NCI-H774 (cell line): ENCODE measurements at places on chromosomes 6 and 20.

DNA sequence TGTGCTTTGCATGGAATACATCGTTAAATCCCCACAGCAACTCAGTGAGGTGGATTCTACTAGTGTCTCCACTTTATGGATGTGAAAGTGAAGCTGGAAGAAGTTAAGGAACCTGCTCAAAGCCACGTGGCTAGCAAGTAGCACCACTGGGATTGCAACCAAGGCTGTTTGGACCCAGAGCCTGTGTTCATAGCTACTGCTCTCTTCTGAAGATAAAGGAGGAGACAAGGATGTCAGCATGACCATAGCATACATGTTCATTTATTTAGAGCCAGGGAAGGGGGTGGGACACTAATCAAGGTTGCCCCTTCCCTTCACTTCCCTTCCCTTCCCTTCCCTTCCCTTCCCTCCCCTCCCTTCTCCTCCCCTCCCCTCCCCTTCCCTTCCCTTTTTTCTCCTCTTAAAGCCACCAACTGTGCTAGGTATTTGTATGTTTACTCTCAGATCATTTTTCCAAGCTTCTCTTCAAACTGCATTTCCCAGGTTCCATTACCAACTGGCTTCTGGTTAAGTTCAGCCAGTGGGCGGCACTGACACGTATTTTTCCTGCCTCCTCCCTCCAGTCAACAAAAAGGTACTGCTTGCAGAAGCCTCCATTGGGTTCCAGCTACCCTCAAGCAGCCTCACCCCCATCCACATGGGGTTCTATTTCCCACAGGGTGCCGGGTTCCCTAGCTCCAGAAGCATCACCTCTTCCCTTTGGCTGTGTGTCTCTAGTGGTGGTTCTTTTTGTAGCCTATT, 134.9 kb downstream of the BCAS1 start:
- no peak for DNase-seq

- no peak for DNase-seq
Observed at GRCh38 chr6:42402184-42402583, 49.5 kb downstream of the TRERF1 start.

GRCh38 chr6:131555992-131556391, 17.0 kb upstream of the ARG1 start:
- no peak for DNase-seq

DNA sequence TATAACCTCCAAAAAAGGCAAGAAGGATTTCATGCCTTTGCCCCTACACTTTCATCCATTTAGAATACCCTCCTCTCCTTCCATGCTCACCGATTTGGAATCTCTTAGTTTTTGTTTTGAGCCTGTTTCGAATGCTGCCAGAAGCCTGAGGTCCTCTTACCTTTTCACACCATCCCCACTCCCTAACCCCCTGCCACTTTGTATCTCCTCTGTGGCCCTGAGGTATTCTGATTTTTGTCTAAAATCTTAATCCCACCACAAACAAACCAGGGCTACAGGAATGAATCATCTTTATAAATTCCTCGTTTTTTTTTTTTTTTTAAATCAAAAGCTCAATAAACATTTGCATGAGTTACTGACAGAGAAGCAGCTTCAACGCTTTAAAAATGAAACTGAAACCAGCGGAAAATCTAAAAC, 1.6 kb upstream of the RPS12 start:
- DNase-seq, result no peak

GRCh38 chr6:66344796-66345195, 637.8 kb upstream of the EYS start:
- DNase-seq, result no peak

DNA sequence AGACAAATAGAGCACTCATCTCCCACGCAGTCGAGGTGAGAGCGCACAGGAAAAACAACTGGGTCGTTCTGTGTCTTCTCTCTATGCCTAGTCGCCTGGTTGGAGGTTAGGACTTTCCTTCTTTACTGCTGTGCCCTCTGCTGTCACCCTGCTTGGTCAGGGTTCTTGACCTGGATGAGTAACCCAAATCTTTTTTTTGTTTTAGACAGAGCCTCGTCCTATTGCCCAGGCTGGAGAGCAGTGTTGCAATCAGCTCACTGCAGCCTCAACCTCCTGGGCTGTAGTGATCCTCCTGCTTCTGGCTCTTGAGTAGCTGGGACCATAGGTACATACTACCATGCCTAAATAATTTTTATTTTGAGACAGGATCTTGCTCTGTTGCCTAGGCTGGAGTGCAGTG, 24.5 kb downstream of the PRPF6 start:
- no peak for DNase-seq

- DNase-seq, result no peak
Observed at GRCh38 chr20:10137533-10137932, 81.1 kb upstream of the SNAP25 start.

DNA sequence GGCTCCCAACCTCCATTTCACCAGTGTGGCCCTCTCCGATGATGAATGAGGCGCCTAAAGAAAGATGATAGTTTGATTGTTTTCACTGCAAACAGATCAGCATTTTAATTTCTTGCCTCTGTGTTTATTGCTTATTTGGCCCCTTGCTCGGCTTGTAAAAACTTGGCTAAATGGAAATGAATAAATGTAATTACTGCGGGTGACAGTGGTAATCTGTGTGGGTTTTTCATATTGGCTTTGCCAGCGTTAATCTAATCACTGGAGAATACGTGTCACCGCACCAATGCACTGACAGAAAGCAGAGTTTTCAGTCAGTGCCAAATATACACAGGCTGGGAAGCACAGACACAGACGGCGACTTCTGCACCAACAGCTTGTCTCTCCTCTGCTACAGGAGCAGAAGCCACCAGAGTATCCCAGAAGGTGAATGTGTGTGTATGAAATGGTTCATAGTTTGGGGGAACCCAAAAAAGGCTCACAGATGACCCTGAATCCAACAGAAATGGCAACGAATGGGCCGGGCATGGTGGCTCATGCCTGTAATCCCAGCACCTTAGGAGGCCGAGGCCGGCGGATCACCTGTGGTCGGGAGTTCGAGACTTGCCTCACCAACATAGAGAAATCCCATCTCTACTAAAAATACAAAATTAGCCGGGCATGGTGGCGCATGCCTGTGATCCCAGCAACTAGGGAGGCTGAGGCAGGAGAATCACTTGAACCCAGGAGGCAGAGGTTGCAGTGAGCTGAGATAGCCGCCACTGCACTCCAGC, 534.0 kb downstream of the PKHD1 start:
- DNase-seq, result no peak

DNA sequence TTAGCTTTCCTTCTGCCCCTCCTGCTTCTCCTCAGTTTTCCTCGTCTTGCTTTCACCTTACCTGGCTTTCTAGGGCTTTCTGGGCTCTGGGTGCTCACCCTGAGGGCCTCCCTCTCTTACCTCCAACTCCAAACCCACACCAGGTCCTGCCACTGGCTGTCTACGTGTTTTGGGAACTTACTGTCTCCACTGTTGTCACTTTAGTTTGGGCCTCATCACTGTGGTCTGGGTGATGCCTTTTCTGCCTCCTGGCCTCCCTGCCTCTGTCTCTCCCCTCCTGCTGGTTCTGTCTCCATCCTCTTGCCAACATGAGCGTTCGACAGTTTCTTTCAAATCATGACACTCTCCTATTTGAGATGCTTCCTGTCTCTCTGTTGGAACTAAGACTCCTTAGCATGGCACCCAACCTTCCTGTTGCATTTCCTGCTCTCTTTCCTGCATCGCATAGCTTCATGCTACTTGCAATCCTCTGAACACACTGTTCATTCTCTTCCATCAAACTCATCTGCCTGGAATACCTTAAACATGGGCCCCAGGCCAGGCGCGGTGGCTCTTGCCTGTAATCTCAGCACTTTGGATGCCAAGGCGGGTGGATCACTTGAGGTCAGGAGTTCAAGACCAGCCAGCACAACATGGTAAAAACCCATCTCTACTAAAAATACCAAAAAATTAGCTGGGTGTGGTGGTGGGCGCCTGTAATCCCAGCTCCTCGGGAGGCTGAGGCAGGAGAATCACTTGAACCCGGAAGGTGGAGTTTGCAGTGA, 5.5 kb downstream of the CD40 start:
- no peak for DNase-seq

DNA sequence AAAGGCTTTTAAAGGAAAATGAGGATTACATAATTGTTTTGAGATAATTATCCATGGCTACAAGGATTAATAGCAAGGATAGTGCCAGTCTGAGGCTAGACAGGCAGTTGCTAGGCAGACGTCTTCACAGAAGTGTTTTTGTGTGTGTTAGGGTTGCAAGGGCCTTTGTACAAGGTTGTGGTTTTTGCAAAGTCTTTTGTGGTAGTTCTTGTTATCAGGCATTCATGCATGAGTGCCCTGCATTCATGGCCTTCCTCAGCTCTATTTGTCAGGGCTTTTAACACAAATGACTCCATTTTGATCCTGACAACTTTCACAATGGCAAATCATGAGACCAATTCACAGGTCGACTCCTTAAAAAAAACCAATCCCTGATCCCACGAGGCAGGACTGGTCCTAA, 68.1 kb upstream of the TXNDC5 start:
- DNase-seq, result no peak

GRCh38 chr6:32472781-32473375, 33.2 kb downstream of the HLA-DRA start:
- no peak for DNase-seq

DNA sequence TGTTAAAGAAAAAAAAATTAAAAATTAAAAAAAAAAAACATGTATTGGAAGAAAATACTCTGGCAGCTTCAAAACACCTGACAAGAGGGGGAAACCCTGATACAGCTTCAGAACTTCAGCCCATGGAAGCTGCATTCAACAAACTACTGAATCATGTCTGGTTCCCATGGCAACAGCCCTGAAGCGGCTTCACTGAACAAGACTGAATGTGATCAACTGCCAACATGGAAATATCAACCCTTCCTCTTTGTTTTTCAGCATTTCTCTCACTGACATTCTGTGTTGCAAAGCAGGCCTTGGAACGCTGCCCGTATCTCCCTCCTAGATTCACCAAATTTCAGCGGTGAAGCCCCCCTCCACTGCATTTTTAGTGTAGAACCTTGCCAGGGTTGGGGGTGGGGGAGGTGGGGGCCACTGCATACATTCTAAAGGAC, 91.3 kb upstream of the SHLD1 start:
- DNase-seq, result peak; percentile 25

DNA sequence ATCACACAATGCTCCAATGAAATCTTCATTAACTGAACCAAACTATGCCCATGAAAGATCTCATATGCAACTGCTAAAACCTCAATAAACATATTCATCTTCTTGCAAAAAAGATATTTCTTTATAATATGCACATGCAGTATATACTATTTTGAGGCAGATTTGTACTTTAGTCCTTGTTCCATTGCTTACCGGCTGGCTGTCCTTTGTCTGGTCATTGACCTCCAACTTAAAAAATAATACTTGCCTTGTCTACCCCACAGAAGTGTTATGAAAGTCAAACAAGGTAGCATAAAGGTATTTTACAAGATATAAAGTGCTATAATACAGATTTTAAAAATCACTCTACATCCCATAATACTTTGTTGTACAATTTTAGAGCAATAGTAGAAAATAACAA, 88.3 kb downstream of the ATG5 start:
- DNase-seq, result no peak

- DNase-seq, result peak; percentile 26
Observed at GRCh38 chr6:93304505-93304904, 114.9 kb downstream of the EPHA7 start.

GRCh38 chr20:19885594-19885938, 127.5 kb downstream of the RIN2 start:
- no peak for DNase-seq

- DNase-seq, result no peak
Observed at GRCh38 chr20:14672066-14672465, 334.7 kb upstream of the FLRT3 start.

- no peak for DNase-seq
Observed at GRCh38 chr20:39534846-39535245, 572.7 kb downstream of the DHX35 start.

DNA sequence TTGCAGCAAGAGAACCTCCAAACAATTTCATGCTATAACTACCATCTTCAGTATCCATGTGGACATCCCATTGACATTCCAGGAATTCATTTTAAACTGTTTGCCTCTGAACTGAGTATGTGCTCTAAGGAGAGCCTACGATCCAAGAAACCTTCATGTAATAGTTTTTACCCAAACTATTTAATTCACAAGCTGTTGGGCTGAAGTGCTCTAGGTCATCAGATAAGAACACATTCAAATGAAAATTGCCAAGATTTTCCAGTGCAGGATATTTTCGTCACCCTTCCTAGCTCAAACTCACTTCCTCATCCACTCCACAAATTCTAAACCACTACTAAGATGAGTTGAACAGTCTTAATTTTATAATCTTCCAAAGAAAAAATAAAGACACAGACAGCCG, 12.8 kb downstream of the RSPO3 start:
- DNase-seq, result no peak

DNA sequence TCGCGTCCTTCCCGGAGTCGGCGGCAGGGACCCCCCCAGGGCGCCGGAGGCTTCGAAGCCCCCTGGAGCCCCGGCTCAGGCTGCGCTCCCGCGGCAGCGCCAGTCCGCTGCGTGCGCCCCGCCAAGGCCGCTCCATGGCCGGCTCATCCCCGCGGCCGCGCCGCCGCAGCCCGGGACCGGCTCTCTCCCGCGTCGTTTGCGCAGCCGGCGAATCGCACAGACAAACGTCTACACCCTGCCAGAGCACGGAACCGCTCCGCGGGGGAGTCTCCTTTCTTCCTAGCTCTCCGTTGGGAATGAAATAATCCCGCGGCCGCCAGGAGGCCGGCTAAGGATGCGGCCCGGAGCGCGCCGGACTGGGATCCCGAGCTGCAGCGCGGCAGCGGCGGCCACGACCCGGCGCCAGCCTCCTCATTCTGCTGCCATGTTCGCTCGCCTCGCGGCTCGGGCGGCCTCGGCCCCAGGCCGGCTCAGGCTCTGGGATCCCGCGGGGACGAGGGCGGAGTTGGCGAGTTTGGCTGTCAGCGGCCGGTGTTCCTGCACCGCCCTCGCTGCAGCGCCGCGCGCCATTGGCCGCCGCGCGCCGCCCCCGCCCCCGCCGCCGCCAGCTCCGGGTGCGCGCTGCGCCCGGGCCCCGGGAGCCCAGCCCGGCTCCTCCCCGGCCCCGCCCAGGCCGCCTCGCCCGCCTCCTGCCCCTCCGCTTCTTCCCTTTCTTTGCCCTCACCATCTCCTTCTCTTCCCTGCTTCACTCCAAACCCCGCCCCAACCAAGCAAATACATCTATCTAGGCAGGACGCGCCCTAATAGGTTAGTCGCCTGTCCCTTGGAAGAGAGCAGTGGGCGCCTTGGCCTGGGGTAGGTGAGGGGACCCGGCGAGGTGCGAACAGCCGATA, at the start of gene GFOD1:
GFOD1 (minus strand) TSS at position 479 of the 893 bp plus-strand sequence. CDS start 710 bp downstream, outside the sequence.
- DNase-seq, result peak; percentile 70

DNA sequence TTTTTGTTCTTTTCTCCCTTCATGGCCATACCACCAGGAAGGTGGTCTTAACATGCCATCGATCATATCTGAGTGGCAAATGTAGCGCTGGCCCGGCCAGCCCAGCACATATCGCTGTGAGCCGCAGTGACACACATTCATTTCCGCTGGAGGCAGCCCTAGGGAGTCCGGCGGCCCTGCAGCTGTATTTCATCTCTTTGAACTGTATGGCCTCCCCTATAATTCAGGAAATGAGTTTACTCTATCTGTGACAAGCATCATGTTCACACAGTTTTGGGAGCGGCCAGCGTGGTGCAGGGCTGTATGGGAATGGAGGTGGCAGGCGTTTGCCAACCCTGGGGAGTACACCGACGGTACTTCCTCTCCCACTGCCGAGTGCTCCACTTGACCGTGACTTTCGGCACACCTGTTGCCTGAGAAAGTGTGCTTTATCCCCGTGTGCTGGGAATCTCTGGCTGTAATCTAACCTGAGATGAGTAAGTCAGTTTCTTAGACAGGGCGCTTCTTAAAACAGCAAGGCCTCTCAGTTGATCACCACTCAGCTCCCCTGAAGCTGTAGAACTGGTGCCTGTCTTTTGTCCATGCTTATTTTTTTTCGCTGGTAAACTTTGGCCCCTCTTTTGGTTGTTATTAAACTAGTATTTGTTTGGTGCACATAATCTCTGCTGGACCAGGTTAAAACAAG, 257.1 kb upstream of the TAB2 start:
- DNase-seq, result peak; percentile 29
